ENCODE measurements at places on chromosomes 12 and 14. TPM values are rescaled to one million over a fixed set of nuclear protein-coding genes. Genes with fewer than 3 reads are reported as not detected.

KRT2 gene
- not detected for total RNA-seq

PLEKHG3 gene
- 8.2 TPM for total RNA-seq

GRCh38 chr14:55540847-55541773, 38.9 kb upstream of the KTN1 start:
- peak; percentile 37 for DNase-seq

DNA sequence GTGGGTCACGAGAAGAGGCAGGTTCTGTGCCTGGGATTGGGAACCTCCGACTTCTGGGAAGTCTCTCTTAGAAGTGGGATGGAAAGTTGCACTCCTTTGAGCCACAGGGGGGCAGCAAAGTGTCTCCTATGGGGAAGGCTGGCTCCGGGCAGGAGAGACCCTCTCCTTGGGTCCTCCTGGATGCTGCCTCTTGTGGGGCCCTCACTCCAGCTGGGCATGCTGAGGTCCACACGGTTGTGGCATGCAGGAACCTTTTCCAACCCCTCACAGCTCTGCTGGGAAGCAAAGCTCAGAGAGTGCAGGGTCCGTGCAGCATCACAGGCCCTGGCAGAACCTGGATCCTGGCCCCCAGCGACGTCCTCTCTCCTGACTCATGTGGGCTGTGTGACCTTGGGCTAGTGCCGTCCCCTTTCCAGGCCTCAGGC, 17.4 kb downstream of the SDSL start:
- DNase-seq: peak; percentile 31

DNA sequence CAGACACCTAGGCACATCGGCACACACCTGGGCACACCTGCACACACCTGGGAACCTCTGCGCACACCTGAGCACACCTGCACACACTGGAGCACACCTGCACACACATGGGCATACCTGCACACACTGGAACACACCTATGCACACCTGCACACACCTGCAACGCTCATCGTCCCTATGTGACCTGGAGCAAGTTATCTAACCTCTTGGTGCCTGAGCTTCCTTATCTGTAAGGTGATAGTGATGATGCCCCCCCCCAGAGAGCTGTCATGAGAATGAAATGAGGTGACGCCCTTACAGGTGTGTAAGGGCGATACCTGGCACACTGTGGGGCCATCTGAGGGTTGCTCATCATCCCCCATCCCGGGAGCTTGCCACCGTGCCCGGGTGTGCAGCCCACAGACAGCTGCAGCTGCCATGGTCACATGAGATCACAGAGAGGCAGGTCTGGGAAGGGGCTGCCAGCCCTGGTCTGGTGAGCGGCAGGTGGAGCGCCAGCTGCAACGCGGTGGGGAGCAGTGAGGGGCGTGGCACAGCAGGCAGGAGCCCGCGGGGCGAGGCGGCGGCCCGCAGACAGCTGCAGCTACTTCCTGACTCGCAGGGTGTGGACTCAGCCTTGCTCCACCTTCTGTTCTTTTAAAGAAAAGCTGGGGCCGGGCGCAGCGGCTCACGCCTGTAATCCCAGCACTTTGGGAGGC, 59.9 kb upstream of the FBRSL1 start:
- DNase-seq: no peak

GRCh38 chr12:24997496-24997895, 48.6 kb upstream of the BCAT1 start:
- no peak for DNase-seq

- DNase-seq: no peak
Observed at GRCh38 chr14:28303248-28303647, 463.3 kb upstream of the FOXG1 start.

DNA sequence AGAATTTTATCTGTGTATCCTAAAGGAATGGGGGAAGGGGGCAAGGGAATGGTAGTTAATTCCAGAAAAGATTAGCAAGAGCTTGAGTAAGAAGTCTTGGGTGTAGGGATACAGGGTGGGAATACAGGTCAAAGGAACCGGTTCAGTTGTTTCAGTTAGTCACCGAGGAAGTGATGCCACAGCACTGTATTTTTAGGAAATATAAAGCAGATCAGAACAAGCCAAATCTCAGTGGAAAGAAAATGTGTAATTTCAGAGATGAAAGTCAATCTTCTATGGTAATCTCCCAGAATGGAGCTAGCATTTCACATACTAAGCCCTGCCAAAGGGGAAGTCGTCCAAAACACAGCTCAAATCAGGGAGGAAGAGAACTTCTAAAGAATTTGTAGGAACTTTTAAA, 4.7 kb upstream of the TUBA1C start:
- DNase-seq: peak; percentile 72

DNA sequence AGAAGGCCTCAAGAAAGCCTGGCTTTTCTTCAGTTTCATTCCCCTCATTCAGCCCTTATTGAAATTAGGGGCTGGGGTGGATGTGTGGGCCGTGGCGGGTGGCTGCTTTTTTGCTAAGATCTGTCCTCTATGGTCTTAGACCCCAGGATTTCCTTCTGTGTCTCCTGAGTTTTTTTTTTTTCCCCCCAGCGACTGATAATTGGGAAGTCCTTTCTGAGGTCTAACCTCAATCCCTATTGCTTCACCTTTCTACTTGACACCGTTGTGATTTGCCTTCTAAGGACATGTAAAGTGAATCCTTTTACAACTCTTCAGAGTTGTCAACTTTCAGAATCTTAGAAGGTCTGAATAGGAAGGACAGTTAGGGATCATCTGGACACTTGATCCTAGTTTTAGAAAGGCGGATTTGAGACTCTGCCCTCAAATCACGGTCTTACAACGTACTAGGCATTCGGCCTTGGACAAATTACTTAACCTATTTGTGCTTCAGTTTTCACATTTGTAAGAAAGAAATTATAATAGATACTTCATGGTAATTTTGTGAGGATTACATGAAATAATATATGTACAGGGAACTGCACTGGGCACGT, 4.4 kb downstream of the GPR84 start:
- no peak for DNase-seq

GRCh38 chr14:81767266-81767995, 233.8 kb upstream of the SEL1L start:
- no peak for DNase-seq

GRCh38 chr14:103393676-103394626, 8.7 kb downstream of the MARK3 start:
- DNase-seq: peak; percentile 53

FAR2 gene
- 1.1 TPM for total RNA-seq

USP5 gene
- total RNA-seq: 119 TPM

TAS2R7 gene
- not detected for total RNA-seq
